Stimulated activated CD4-positive, alpha-beta T cell treated with anti-CD3 and anti-CD28 coated beads, Interleukin-2, amount 100 ng/mL, for 4 hours (primary cell): ENCODE measurements at places on chromosomes 16 and 17.

- no peak for DNase-seq
These were observed 9.8 kb upstream of the LASP1NB start for GRCh38 chr17:38915639-38915995.

DNA sequence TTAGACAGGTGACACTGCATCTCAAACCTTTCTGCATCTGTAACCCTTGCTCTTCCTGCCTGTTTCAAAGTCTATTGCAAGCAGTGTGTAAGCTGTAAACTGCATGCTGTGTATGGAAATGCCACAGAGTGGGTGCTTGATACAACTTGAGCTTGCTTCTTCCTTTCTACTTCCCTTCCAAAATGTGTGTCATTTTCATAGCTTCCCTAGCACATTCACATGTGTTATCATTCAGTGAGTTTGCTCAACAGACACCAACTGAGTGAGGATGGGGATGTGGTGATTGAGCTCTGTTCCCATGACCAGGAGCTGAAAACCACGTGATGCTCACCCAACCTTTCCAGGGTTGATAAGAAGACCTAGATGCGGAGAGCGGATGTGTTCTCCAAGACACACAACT lies 111.1 kb downstream of the VAT1L start:
- DNase-seq: no peak

DNA sequence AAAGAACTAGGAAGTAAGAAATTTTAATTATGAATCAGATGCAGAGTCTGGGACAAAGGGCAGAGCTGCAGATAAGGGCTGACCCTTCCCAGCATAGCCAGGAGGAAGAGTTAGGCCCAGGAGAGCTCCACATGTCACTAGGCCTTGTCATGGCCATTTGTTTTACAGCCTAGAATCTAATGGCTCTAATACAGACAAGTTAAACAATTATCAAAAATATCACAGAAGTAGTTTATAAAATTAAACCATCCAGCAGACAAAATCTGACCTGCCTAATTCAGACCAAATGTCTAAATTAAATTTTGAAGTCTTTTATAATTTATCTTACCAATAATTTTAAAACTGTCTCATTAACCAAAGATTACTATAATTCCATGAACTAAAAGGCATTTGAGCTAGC lies 1369.5 kb downstream of the CDH11 start:
- no peak for DNase-seq

DNA sequence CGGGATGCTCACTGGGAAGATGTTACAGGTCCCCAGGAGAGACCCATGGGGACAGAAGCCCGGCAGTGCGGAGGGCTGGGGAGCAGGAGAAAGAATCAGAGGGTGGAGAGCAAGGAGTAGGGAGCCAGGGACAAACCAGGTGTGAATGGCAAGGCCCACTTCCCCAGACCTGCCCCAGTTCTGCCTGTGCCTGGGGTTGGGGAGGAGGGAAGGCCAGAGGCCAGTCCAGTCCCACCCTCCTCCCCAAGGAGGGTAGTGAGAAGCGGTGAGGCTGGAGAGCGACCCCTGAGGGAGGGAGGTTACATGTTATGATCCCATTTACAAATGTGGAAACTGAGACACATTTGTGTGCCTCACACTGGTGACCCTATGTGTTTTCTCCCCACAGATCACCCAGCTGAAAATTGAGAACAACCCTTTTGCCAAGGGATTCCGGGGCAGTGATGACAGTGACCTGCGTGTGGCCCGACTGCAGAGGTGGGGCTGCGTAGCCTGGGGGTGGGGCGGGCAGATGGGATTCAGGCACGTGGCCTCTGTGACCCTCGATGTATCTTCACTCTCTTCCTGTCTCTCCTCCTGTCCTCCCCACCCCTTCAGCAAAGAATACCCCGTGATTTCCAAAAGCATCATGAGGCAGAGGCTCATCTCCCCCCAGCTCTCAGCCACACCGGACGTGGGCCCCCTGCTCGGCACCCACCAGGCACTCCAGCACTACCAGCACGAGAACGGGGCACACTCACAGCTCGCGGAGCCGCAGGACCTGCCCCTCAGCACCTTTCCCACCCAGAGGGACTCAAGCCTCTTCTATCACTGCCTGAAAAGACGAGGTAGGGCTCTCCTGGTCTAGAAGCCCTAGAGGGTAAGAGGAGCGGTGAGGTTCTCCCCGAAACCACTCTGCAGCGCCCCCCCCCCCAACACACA lies 27.5 kb downstream of the TBX4 start:
- no peak for DNase-seq

DNA sequence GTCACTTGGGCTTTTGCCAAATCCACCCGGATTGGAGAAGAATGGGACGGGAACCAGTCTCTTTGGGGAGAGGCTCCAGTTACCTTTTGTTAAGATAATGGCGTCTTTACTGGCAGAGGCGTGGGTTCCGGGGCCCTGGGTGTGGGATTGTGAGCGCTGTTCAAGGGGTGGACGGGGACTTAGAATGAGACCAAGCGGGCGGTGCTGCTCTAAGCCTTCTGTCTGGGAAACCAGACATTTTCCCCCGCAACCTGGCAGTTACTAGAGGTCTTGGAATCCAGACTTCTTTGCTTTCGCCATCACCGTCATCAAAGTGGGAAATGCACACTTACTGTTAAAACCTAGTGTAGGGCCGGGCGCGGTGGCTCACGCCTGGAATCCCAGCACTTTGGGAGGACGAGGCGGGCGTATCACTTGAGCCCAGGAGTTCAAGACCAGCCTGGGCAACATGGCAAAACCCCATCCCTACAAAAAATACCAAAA lies 706 bp downstream of the TEN1 start:
- no peak for DNase-seq

- no peak for DNase-seq
These were observed 1400.1 kb downstream of the CDH8 start for GRCh38 chr16:60636117-60636516.

DNA sequence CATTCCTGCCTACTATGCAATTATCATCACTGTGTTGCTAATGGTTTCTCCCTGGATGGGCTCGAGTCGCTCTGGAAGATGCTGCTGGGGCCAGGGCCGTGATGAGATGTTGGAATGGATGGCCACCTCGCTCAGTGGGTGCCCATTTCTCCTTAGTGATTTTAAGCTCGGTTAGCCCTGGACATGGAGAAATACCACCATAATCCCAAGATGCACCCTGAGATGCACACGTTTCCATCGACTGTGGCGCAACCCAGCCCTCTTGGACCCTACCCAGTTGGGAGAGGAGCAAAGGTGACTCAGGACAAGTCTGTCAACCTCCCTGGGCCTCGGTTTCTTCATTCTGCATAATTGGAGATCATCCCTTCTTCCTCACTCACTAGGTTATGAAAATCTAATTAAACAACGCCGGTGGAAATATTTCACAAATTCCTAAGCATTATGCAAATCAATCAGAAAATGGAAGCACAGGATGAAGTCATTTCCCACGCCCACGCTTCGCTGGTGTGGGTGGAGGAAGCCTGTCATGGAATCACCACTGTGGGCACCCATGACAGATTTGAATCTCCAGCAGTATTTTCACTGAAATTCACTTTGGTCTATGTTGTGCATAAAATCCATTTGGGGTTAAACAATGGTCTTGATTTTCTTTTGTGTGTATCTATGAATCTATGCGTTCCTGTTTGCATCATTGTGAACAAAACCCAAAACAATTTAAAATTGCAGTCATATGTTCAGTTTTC lies 195.2 kb downstream of the AXIN2 start:
- DNase-seq: peak; percentile 69

GRCh38 chr16:57764341-57765159 lies 29.0 kb downstream of the KATNB1 start:
- DNase-seq: no peak

GRCh38 chr17:55666806-55667205 lies 55.9 kb downstream of the TMEM100 start:
- no peak for DNase-seq

- no peak for DNase-seq
These were observed 18.1 kb downstream of the NCOR1 start for GRCh38 chr17:16197276-16197675.

DNA sequence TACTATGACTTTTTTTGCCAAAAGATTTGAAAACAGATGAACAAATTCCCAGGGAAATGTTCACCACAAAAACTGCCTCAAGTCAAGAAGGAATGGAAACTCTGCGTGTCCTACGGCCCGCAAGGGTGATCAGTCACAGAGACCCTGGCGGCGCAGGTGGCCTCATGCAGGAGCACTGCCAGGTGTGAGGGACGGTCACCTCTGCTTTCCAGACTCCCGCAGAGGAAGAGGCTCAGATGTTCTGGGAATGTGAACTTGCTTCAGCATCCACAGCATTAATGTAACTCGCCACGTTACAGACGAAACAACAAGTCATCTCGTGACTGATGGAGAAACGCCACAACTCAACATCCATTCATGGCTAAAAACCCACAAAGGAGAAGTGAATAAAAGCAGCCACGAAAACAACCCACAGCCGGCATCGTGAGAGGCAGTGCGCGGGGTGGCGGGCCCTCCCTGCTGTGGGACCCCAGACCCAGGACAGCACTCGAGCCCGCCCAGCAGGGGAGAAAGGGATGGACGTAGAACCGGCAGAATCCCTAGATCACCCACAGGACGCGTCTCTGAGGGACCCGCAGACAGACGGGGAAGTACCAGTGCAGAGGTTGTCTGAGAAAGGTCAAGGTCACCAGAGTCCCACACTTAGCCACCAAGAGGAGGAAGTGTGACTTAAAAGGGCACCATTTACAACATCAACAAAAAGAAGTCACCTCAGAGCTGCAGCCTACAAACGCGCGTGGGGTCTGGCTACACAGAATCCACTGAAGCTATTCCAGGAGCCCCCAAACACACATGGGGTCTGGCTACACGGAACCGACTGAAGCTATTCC lies 76.9 kb upstream of the GNG13 start:
- no peak for DNase-seq
